Kidney glomerular epithelial cell (primary cell): ENCODE measurements at places on chromosomes 5 and 9.

DNA sequence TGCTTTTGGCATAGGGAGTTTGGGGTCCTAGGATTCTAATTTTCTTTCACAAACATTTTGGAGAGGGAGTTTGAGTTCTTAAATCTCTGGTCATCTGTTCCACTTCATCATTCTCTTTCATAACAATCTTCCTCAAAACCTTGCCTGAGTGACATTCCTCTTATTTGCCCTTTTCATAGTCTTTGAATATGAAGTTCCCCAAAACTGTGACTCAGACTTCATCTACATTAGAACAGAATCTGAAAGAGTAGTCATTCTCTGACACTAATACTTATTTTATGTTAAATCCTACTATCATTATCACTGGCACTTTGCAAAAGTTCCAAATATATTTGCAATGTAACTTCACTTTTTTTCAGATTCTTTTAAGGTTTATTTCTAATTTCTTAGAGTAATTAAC is 163.8 kb downstream of the CDH10 start:
- DNase-seq: no peak

DNA sequence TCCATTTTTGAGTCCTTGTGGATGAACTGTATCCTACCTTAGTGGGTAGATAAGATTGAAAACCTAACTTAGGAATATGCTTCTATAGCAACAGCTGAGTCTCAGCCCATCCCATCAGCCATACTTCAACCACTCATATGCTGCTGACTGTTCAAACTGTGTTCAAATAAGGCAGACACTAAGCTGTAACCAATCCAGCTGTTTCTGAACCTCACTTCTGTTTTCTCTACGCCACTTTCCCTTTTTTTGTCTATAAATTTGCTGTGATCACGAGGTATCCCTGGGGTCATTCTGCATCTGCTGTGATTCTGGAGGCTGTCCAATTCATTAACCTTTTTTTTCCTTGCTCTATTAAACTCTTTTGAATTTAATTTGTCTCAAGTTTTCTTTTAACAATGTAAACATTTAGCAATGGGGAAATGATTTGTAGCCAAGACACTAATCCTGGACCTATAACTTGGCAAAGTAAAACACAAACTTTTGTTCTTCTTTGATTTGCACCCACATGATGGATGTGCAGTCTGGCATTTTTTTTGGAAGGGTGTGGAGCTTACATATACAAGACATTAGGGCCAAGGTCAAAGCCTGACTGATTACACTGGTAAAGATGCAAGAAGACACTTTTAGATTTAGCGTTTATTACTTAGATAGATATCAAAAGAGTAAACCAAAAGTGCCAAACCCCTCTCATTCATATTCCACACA is 14.9 kb upstream of the SCGB3A2 start:
- no peak for DNase-seq

DNA sequence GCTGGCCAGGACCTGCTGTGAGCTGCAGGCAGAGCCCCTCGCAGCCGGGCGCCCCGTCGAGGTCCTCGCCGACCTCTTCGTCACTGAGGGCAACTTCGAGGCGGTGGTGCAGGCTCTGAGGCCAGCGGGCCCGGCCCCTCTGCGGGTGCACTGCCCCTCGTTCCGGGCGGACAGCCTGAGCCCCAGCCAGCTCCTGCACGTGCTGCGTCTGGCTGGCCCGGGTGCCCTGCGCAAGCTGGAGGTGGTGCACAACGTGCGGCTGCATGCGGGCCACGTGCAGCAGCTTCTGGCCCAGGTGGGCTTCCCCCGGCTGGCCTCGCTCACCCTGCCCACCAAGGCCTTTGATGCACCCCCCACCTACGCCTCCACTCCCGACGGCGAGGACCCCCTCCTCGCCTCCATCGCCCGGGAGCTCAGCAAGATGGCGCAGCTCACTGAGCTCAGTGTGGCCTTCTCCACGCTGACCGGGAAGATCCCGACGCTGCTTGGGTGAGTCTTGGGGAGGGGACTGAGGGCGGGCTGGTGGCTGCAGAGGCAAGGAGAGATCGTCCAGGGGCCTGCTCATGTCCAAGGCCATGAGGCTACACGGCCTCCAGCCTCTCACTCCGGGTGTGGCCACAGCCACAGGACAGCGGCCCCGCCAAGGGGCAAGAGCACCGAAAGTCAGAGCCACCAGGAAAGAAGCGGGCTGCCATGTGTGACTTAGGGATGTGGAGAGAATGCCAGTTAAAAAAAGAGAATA is 825 bp downstream of the LRRC14B start:
- DNase-seq: no peak

DNA sequence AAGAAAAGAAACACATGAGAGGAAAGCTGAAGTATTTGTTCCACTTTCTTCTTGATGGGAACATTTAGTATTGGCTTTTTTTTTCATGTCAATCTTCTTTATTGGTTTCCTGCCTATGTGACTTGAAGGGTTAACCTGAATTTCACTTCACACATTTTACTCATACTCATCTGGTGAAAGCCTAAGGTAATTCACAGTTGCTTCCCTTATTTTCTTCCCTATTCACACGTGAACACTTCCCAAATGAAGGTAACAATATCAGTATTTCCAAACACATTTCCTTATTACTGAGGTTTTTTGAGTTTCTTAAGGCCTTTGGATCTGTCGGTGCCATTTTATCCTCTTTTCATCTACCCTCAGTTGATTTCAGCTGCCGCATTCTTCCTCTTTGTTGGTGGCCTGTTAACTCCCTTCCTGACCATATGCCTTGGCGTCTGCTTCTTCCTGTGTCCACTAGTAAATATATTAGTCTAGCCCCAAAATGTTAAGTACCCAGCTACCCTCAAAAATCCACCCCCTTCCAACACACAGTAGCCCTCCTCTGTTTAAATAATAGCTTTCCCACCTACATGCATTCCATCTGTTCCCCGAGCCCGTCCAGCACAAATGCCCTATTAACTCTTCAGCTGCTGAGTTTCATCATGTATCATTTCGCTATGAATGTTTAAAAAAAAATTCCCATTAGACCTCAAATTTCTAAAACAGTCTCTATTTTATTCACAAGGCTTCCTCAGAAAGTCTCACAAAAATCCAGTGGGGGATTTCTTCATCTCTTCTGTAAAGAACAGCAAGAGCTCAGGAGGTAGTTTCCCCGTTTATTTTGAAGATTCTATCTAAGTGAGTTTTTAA is 97.3 kb downstream of the USP20 start:
- DNase-seq: no peak

- no peak for DNase-seq
These were observed 72.0 kb downstream of the RCL1 start for GRCh38 chr9:4864698-4865097.

DNA sequence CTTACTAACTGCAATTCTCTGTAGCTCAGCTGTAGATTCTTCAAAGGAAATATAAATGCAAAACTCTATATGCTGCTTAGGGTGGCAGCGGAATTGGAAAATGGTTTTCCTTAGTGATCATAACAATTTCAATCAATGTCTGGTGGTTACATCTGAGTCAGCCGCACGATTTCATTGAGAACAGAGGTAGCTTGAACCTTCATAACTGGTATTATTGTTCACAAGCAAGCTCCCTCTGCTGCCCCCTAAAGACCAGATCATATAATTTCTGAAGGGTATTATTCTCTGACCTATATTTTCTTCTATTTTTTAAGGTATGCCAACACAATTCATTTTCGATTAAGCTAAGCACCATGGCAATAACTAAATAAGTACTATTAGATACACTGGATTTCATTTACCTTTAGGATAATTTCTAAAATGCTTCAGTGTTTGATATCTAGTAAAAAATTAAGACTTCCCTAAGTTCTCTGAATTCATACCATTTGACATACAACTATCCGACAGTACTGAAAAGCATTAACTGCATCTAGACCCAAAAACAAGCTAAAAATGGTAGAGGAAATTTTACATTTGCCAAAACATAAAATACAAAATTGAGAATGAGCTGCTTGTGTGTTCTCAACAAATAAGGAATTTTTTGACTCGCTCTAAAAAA is 181.1 kb upstream of the SPEF2 start:
- peak; percentile 42 for DNase-seq

GRCh38 chr5:102873379-102873932 is 118.4 kb downstream of the PAM start:
- DNase-seq: no peak

DNA sequence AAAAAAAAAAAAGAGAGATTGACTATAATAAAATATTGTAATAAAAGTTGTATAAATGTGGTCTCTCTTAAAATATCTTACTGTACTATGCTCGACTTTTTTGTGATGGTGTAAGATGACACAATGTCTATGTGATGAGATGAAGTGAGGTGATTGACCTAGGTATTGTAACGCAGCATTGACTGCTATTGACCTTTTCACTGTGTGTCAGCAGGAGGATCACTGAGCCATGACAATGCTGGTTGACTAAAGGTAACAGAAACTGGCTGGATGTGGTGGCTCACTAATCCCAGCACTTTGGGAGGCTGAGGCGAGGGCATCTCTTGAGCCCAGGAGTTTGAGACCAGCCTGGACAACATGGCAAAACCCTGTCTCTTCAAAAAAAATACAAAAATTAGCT is 78.6 kb upstream of the MYO10 start:
- DNase-seq: no peak

DNA sequence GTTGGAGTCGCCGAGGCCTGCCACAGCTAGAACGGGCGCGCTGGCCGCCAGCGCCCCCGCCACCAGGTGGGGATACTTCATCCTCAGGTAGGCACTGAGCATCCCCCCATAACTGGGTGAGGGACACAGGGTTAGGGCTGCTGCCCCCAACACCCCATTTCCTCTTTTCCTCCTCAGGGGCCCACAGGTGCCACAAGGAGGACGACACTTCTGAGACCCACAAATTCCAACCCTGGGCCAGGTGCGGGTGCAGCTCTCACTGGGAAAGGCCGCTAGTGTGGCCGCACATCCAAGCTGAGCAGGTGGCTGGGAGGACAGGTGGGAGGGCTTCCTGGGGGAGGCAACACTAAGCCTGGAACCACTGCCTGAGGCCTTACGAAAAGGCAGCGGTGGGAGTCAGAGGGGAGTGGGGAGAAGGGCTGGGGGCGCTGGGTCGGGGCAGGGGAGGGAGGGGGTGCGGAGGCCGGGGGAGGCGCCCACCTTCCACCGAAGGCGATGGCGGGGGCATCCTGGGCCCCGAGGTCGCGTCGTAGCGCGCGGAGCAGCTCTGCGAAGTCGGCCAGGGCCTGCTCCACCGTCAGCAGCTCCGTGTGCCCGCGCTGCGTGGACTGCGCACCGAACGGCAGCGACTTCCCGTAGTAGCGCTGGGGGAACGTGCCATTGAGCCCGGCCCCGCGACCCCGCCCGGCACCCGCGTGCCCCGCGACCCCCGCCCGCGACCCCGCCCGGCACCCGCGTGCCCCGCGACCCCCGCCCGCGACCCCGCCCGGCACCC is 961 bp downstream of the DPP7 start:
- DNase-seq: no peak

DNA sequence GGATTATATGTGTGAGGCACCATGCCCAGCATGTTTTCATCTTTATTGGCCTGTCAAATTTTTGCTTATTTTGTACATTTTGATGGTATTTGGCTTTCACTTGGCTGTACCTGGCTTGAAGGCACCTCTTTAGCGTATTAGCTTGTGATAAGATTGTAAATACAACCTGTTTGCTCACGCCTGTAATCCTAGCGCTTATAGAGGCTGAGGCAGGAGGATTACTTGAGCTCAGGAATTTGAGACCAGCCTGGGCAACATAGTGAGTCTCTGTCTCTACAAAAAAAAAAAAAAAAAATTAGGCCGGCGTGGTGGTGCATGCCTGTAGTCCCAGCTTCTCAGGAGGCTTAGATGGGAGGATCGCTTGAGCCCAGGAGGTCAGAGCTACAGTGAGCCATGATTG is 11.3 kb downstream of the SEC24A start:
- no peak for DNase-seq

DNA sequence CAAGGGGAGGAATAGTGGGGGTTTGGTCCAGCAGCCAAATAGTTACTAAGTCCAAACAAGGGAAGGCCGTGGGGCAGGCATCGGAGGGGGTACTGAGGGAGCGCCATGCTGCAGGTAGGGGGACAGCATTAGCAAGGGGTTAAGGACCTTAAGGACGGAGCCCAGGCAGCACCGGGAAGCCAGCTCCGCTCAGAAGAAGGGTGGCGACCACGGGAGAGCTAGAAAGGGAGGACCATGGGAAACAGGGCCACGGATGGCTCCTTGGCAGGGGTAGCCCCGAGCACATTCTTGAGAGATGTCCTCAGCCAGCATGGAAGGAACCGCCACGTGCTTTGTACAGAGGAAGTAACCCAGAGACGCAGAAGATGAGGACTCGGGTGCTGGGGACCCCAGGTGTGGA is 76.2 kb upstream of the STXBP1 start:
- no peak for DNase-seq

- no peak for DNase-seq
These were observed 182.5 kb downstream of the PSAT1 start for GRCh38 chr9:78479441-78479840.

DNA sequence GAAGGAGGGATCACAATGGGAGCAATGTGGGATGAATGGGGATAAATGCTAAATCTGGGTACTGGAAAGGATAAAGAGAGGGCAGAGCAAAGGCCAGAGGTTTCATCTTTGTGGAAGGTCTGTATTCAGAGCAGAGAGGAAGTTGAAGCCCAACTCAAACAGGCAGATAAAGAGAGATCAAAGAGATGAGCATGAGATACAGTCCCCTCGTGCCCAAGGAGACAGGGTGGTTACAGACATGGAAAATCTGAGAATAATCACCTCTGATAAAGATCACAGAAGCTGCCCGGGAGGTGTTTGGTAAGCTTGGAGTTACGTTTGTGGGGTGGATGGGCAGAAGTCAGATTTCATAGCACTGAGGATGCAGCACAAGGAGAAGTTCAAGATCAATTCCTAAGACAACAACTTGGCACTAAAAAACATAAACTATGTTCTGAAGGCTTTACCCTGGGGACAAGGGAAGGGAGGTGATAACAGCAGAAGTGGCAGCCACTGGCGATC is 459 bp upstream of the ERAP2 start:
- no peak for DNase-seq

DNA sequence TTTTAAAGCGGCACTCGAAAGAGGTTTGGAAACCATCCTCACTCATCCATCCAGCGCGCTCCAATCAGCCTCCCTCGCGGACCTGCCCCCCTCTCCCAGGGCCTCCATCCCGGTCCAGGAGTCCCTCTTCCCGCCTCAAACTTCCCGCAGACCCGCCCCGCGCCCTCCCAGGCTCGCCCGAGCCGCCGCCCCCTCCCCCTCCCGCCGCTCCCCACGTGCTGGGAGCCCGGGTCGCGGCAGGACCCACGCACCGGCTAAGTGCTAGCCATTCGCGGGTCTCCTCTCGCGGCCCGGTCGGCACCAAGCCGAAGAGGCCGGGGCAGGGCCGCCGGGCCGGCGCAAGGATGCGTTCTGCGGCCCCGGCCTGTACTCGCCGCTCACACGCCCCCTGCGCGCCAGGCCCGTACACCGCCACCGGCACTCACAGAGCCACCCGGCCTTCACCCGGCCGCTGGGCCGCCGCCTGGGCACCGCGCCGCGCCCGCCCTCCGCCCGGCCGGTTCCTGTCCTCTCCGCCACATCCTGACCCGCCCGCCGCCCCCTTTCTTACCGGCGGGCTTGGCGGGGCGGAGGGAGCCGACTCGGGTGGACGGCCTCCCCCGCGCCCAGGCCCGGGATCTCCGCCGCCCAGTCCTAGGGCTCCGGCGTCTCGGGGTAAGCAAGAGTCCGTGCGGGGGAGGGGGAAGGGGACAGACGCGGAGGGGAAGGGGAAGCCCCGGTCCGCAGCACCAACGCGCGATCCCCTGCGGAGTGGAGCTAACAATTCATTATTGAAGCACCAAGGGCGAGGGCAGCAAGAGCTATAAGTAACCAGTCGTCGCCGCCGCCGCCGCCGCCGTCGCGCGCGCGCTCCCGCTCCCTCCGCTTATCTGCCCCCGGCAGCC is 576 bp downstream of the CHD1 start:
- DNase-seq: peak; percentile 21

- DNase-seq: peak; percentile 67
These were observed 194.8 kb upstream of the SLC30A5 start for GRCh38 chr5:68898951-68899471.

- DNase-seq: no peak
These were observed 450.3 kb upstream of the CLINT1 start for GRCh38 chr5:158309088-158309807.
